ENCODE measurements at places on chromosomes 11 and 22.

GRCh38 chr11:94521684-94522083 lies 9.4 kb downstream of the C11orf97 start:
- DNase-seq = no peak

DNA sequence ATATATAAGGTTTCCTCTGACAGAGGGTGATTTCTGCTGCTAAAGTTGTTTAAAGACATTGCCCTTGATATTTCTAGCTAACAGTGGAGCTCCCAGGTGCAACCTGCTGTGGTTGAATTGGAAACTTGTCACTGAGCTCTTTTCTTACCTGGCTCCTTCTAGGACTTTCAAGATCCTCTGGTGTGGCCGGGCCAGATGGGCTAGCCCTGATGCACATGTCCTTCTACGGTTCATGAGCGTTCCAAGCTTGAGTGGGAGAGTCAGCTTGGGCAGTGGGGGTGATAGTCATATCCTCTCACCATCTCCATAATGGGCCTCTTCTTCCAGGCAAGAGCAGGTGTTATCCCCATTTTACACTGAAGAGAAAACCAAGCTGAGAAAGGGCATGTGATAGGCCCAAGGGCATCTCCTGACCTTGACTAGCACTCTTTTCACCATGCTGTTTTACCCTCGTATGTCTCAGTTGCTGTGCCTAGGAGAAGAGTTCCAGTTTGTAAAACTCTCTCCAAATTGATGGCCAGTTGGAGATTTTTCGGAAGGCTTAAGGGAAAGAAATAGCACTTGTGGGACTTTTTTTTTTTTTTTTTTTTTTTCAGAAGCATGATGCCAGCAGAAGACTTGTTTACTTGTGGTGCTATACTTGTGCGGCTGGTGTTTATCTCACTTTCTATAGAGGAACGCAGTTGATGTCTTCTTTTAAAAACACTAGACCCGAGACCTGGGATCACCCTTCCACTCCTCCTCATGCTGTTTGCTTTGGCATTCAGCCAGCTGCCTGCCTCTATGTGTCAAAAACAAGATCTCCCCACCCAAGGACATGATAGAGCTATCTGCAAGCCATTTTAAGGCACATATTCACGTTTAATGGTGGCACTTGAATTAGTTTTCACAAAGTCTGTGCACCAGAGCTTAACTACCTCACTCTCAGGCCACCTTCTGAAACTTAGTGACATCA lies 32.6 kb downstream of the TEAD1 start:
- no peak for DNase-seq

GRCh38 chr11:75013051-75013450 lies 24.3 kb downstream of the NEU3 start:
- no peak for DNase-seq

- DNase-seq = no peak
Measured at GRCh38 chr11:1032310-1032891, 4.1 kb downstream of the MUC6 start.

- no peak for DNase-seq
Measured at GRCh38 chr11:129252621-129253020, 60.5 kb upstream of the ARHGAP32 start.

- DNase-seq = no peak
Measured at GRCh38 chr11:116837231-116838091, at the start of gene APOA1. Gene APOA1 (minus strand): TSS chr11:116837622. CDS start chr11:116837387, 235 bp downstream.

- no peak for DNase-seq
Measured at GRCh38 chr22:43563571-43563970, 151.8 kb downstream of the MPPED1 start.

- DNase-seq = no peak
Measured at GRCh38 chr22:42883121-42883520, 26.0 kb upstream of the ARFGAP3 start.

- no peak for DNase-seq
Measured at GRCh38 chr11:128536506-128536905, 50.9 kb downstream of the ETS1 start.

- no peak for DNase-seq
Measured at GRCh38 chr11:27381238-27381666, 18.2 kb upstream of the CCDC34 start.

DNA sequence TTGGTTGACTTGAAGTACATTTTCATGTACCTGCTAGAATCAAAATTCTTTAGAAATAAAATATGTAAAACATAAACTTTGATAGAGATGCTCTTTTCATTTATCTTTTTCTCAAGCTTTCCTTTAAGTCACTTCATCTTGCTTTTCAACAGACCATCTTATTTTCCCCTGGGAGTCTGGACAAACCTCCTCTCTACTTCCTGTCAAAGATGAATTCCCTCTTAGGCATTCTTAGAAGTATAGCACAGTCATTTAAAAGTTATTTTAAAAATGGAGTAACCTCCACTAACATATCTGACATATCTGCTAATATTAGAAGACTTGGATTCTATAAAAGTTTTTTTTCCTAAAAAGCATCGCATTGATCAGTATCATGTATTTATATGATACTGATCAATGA lies 84.8 kb upstream of the PAX6 start:
- no peak for DNase-seq

DNA sequence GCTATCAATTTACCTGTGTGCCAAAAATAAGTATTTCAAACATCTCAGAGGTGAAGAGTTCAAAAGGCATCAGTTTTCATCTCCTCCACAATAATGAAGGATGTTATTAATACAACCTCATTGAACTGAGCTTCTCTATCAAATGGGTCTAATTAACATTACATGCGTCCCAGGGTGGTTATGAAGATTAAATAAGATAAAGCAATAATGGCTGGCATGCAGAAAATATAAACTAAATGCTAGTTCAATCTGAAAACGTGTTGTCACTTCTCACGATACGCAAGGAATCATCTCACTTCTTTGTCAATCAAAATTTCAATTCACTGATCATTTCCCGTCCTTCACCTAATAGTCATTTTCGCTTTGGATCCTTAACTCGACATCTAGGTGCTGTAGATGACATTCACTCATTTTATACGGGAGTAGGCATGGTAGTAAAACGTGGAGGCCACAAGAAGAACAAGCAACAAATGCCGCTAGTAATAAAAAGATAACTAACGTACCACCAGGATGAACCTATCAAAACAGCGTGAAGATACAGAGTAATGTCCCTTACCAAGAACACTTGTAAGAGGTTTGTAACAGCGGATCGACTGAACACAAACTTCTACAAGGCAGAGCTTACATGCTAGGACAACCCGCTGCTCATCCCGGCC lies 918 bp downstream of the CHORDC1 start:
- DNase-seq = no peak

GRCh38 chr22:35352214-35353111 lies 28.4 kb upstream of the HMOX1 start:
- no peak for DNase-seq

DNA sequence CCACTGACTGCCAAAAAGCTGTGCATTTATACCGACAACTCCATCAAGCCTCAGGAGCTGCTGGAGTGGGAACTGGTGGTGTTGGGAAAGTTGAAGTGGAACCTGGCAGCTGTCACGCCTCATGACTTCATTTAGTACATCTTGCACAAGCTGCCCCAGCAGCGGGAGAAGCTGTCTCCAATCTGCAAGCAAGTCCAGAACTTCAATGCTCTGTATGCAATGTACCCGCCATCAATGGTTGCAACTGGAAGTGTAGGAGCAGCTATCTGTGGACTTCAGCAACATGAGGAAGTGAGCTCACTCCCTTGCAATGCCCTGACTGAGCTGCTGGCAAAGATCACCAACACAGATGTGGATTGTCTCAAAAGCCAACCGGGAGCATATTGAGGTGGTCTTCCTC lies at the start of gene SLC22A25:
SLC22A25 (minus strand) TSS at position 67 of the 400 bp plus-strand sequence. CDS start 13,947 bp downstream, outside the sequence.
- no peak for DNase-seq

- DNase-seq = no peak
Measured at GRCh38 chr22:38220653-38221386, 19.0 kb downstream of the MAFF start.

GRCh38 chr11:1152316-1153104 lies 5.2 kb upstream of the MUC5AC start:
- DNase-seq = no peak

DNA sequence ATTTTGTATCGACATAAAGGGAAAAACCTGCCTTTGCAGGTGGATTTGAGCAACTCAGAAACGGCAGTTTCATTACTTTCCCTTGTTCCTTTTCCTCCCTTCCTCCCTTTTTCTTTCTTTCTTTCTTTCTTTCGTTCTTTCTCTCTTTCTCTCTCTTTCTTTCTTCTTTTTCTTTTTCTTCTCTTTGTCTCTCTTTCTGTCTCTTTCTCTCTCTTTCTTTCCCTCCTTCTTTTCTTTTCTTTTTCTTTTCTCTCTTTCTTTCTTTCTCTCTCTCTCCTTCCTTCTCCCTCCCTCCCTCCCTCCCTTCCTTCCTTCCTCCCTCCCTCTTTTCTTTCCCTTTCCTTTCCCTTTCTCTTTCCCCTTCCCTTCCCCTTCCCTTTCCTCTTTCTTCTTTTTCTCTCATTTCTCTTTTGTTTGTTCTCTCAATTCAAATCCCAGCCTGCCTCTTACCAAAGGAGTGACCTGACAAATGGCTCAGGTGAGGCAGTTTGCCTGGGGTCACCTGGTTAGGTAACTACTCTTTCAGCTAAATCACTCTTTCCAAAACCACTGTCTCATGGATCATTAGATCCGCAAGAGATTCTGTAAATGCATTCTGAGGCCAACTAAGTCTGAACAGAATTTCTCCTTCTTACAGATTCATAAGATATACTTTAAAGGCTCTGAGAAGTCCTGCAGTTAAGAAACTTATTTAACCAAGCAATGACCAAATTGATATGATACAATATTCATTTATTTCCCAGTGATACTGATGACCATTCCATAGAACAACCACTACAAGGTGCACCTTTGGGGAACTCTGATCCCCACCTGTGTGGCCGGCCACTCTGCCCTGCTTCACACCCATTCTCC lies 75.3 kb downstream of the MYO18B start:
- no peak for DNase-seq

GRCh38 chr11:23041001-23041503 lies 180.8 kb upstream of the CCDC179 start:
- DNase-seq = no peak

GRCh38 chr22:36884349-36885158 lies 23.7 kb downstream of the NCF4 start:
- no peak for DNase-seq

- no peak for DNase-seq
Measured at GRCh38 chr11:86954269-86955110, 705 bp downstream of the FZD4 start.

DNA sequence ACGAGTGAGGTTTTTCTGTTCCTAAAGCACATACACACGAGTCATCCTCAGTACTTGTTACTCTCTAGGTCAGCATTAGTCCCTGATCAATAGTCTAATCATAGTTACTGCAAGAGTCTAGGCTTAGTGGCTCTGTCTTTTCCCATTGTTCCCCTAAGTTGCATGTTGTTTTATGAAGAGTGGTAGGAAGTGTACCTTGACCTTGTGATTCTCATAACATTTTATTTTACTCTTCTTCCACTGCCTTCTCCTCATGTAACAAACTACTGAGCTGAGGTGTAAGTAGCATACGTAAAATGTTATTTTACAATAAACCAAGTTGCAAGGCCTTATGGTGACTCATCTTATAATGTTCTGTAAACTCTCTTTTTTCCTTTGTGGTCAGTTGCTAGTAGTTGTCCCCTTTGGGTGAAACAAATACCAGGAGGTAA lies 15.0 kb downstream of the METTL15 start:
- no peak for DNase-seq

DNA sequence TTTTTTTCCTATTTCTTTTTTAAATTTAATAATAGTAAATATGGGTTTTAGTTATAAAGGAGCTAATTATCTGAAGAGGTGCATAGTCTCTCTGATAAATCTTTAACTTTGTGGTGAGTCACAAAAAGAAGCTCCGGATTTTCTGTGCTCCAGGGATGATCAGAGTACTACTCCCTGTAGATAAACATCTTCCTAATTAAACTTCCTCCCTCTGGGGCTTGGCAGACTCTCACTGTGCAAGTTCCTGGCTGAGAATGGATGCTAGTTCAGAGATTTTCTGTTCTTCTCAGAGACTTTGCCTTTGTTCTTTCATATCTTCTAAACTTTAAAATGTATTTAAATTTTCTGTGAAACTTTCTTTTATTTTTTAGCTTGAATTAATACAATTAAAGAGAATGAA lies at the start of gene OR10G7:
OR10G7 (minus strand) TSS at position 72 of the 400 bp plus-strand sequence. CDS start 2,324 bp downstream, outside the sequence.
- DNase-seq = no peak

DNA sequence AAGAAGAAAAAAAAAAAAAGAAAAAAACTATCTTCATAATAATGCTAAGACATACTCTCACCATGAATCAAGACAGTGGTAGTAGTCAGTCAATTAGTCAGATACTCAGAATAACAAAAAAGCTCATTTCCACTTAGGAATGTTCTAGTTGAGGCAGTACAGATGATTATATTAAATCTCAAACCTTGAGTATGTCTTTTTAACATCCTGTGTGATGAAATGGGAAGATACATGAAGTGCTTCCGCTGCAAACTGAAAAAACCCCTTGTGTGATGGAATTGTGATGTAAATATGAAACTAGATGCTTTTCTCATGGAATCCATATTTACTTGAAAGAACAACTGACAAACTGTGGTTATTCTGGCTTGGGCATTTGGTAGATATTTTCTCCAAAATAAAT lies 13.7 kb downstream of the AMOTL1 start:
- no peak for DNase-seq

DNA sequence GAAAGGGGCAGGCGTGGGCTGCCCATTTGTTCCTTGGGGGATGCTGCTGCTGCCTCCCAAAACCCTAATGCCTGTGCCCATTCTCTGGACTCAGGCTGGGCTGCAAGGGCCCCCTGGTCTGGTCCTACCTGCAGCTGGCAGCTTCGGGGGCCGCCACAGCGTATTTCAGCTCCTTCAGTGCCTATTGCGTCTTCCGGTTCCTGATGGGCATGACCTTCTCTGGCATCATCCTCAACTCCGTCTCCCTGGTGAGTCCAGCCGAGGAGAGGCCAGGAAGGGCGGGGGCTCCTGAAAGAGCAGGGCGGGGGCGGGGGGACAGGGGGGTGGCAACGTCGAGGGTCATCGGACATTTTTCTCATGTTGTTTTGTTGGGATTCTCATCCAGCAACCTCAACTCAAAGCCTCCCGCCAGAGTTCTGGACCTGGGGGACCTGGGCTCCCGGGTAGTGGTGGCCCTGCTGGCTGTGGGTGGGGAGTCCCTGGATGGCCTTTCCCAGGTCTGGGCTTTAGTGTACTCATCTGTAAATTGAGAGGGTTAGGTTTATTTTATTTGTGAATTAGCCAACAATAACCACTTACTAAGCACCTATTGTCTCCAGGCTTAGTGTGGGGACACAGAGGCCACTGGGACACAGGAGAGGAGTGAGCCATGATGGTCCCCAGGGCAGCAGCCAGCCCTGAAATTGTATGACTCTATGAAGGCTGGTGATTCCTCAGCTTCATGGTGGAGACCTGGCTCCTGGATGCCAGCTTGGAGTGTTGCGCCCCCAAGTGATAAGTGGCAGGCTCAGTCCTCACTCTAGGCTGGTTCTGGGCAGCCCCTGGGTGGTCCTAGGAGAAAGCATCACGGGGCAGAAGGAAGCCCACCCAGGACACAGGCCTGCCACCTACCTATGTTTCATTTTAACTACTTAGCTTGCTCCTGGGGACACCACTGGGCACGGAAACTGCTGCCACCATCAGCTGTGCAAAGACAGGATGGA lies 36.0 kb downstream of the CAPN1 start:
- DNase-seq = no peak

GRCh38 chr11:110432713-110433392 lies 3.1 kb downstream of the FDX1 start:
- no peak for DNase-seq

GRCh38 chr11:126426820-126427749 lies 71.6 kb downstream of the ST3GAL4 start:
- DNase-seq = no peak

GRCh38 chr11:19931771-19932369 lies 219.2 kb downstream of the NAV2 start:
- no peak for DNase-seq
